ENCODE measurements at places on chromosomes 3 and 15.

GRCh38 chr3:18808429-18808828, 339.9 kb upstream of the KCNH8 start:
- DNase-seq, result no peak

GRCh38 chr3:50340147-50340447, 539 bp downstream of the RASSF1 start:
- DNase-seq, result no peak

GRCh38 chr3:186152889-186153292, 44.0 kb upstream of the ETV5 start:
- no peak for DNase-seq

GRCh38 chr3:60759439-60759838, 491.8 kb downstream of the FHIT start:
- no peak for DNase-seq

DNA sequence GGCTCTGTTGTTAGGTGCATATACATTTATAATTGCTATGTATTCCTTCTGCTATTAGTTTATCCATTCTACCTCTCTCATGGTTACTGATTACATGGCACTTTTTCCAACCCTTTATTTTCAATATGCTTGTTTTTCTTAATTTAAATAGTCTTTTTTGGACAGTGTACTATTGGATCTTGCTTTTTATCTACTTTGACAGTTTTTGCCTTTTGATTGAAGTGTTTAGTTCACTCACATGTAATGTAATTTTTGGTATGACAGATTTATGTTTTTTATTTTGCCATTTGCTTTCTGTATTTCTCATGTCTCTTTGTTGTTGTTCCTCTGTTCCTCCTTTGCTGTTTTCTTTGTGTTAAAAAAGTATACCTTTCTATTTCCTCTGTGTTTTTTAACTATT, 44.5 kb downstream of the TRPC1 start:
- no peak for DNase-seq

DNA sequence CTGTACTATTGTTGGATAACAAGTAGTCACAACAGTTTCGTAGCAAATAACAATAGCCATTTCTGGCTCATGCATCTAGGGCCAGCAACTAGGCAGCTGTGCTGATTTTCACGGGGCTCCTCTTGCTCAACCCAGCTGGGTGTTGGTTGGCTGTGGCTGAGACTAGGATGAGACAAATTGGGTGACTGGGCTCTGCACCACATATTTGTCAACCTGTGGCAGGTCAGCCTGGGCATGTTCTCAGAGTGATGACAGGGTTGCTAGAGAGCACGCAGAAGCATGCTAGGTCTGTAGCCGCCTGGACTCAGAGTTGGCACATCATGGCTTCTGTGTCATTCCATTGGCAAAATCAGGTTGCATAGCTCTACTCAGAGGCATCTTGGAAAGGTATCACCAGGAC, 175.9 kb downstream of the OTOL1 start:
- no peak for DNase-seq

GRCh38 chr3:37899101-37899707, 37.5 kb downstream of the CTDSPL start:
- no peak for DNase-seq

DNA sequence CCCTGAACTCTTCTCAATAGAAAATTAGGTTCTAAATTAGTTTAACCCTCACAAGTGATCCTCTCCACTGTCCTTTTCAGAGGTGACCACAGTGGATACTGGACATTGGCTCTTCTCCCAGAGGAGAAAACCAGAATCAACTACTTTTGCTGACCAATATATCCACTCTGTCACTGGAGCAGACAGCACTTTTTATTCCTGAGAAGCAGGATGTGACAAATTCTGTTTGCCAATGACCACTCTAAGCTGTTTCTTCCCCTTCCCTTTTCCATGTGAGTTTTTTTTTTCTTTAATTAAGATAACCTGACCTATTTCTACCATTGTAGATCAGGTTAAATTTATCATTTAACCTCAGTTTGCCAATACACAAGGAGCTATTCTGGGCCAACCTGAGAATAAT, 79.7 kb upstream of the ZNF280D start:
- DNase-seq, result no peak

Measured in Daoy (cell line).